ENCODE measurements at places on chromosomes 6 and 20.

- DNase-seq = no peak
Observed at GRCh38 chr20:60354024-60354580, 395.9 kb downstream of the CDH26 start.

GRCh38 chr20:23823621-23824324 lies 2.8 kb downstream of the CST2 start:
- DNase-seq = no peak

GRCh38 chr20:4559906-4560305 lies 161.8 kb upstream of the PRND start:
- no peak for DNase-seq

- no peak for DNase-seq
Observed at GRCh38 chr20:53034899-53035298, 62.7 kb downstream of the TSHZ2 start.

GRCh38 chr6:28462401-28462800 lies 19.1 kb upstream of the ZSCAN23 start:
- no peak for DNase-seq

All from activated T-cell treated with anti-CD3 and anti-CD28 coated beads for 1 hour (primary cell).